ENCODE measurements at places on chromosomes 4 and X.

- DNase-seq = no peak
These were observed 208.7 kb downstream of the ADGRL3 start for GRCh38 chr4:61408861-61409260.

DNA sequence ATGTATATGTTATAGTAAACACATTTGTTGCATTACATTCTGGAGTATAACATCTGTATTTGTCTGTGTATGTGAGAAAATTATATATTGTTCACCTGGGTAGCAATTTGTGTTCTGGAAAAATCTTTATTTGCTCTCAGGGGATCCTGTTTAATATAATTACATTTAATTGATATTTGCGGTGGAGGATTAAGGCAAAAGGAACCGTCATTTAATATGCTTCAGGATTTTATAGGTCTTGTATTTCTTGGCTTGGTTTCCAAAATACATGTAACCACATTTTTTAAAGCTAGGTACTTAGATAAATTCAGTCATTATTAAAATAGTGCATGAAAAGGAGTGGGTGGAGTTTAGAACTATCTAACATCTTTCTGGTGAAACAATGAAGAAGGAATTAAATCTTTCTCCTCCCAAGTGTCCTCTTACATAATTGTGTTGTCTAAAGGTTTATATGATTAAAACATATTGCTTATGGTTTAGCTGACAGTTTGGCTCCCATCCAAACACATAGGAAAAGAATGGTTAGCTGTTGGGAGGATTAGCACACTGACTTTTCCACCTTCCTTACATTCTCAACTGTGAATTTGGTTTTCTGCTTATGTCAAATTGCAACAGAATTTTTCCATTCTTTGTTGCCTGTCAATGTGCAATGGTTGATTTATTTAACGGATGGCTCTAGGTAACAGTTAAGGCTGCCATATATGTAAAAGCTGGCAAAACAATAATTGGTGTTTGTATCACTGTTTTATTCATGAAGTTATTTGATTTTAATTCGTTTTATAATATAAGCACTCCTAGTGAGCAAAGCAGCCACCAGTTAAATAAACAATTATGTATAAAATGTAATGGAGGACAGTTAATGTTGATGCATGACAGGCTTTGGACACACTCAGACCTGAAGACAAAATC is 250.8 kb upstream of the SFRP2 start:
- no peak for DNase-seq

GRCh38 chr4:8770518-8771257 is 101.0 kb downstream of the HMX1 start:
- DNase-seq = no peak

DNA sequence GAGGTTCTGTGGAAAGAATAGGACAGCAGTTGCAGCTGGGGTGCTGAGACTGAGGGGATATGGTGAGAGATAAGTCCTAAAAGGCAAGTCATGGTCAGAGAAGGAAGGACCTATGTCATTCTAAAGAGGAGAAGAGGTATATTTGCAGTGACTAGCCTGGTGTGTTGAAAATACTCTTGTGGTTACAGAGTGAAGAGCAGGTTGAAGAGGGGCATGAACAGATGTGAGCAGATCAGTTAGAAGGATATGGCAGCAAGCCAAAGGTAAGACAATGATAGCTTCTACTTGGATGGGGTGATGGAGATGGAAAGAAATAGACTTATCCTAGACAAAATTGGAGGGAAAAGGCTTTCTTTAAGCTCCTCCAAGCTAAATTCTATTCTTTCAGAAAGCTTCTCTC is 469.8 kb upstream of the CPEB2 start:
- DNase-seq = no peak

DNA sequence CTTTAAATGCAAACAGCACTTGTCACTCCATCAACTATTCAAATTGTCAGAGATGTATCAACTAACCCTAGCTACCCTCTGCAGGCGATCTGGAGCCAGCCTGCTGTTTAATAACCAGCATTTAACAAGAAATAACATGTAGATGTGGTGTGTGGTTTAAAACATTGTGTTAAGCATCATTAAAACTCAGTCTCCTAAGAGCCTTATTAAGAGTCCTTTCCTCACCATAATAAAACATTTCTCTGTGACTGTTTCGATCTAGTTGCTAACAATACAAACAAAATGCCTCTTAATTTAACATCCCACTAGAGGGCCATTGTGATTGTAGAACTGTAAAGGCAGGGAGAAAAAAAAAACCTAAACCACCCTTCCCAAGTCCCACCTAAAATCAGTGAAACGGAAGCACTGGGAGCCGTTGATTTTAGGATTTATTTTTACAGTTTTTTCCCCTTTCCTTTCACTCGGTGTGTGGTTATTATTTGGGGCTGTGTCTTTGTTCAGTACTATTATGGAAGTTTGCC is 708.6 kb downstream of the C4orf33 start:
- DNase-seq = no peak

GRCh38 chr4:92254767-92255442 is 48.9 kb upstream of the GRID2 start:
- no peak for DNase-seq

GRCh38 chr4:105712766-105713165 is 4.2 kb downstream of the GSTCD start:
- DNase-seq = no peak

GRCh38 chrX:118536687-118537461 is 41.3 kb downstream of the DOCK11 start:
- peak; percentile 45 for DNase-seq

GRCh38 chr4:23438764-23439163 is 451.1 kb downstream of the PPARGC1A start:
- no peak for DNase-seq

DNA sequence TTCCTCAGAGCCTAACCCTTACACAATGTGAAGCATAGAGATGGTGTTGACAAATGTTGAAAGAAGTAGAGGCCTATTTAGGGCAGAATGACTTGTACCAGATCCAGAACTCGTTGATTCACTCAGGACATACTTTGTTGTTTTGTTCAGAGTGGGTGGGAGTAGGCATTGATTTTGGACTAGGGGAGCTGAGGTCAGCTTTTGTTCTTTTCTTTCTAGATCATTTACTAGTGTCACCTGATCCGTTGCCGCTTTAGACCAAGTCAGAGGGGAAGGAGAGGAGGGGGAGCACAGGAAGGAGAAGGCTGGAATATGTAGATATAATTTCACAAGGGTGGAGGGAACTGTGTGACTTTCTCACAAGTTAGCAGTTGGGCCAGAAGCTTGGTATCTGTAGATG is 282.4 kb upstream of the GPC4 start:
- DNase-seq = no peak

DNA sequence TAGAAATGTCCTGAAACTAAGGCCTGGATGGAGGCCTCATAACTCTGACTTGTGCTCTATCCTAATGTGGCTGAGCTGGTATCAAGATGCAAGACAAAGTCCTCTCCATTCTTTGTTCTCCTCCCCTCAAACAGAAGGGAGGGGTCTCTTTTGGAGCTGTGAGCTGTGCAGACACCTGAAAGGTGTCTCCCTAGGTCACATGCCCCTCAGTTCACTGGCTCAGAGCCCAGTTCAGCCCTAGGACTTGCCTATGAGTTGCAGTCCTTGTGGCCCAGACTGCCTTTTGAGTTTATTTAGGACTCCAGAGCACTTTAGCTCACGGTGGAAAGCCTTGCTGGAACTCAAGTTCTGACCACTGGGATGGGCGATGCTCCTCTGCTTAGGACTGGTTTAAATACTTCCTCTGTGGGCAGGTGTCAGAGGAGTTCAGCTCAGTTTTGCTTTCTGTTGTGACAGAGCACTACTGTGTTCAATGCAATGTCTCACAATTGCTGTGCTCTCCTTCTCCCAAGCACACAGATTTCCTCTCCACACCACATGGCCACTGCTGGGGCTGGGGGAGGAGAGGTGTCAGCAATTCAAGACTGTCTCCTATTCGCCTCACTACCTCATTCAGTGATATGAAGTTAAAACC is 84.8 kb upstream of the ZNF827 start:
- DNase-seq = no peak

- no peak for DNase-seq
These were observed 30.0 kb downstream of the AFAP1 start for GRCh38 chr4:7909463-7910262.

- DNase-seq = no peak
These were observed 150.9 kb upstream of the ANK2 start for GRCh38 chr4:112898357-112899141.

DNA sequence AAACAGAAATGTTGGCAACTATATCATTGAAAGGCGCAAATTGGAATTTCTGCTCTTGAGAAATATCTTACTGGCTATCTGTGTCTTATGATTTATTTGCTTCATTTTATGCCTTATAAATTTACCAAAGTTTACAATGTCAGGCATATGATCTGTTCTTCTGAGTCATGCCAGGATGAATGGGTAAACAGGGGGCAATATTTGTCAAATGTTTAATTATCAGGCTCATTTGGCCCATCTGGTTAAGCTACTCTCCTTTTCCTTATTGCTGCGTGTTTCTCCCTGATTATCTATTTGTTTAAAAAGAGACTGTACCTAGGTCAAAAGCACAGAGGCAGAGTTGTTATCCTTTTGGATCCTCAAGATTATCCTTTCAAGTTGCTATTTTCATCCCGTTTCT is 903.8 kb upstream of the PCDH10 start:
- DNase-seq = no peak

DNA sequence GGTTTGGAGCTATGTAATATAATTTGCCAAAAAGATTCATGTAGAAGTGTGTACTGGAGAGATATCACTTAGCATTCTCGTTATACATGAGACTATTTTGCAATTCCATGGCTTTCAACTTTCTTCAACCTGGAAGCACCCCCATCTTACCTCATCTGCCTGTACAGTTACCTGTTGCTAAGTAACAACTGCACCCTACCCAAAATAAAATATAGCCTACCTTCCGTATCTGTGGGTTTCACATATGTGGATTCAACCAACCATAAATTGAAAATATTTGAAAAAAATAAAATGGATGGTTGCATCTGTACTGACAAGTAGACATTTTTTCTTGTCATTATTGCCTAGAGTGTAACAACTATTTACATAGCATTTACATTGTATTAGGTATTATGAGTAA is 278.3 kb downstream of the PPP1R2C start:
- no peak for DNase-seq

GRCh38 chr4:74219240-74219639 is 61.3 kb downstream of the MTHFD2L start:
- no peak for DNase-seq

DNA sequence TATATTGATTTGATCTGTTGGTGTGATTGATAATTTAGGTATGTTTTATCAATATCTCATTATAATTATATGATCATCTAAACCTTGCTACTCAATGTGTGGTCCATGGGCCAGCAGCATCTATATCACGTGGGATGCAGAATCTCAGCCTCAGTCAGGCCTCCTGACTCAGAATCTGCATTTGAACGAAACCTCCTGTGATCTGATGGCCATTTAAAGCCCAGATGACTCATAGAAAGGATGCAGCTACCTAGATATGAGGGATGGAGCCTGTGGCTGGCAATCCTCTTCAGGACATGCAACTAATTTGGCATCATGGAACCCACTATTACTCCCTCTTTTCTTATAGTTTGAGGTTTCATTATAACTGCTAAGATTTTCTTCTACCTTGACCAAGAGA is 11.3 kb upstream of the CHRNA9 start:
- no peak for DNase-seq

GRCh38 chrX:9416562-9417348 is 48.1 kb upstream of the TBL1X start:
- no peak for DNase-seq

DNA sequence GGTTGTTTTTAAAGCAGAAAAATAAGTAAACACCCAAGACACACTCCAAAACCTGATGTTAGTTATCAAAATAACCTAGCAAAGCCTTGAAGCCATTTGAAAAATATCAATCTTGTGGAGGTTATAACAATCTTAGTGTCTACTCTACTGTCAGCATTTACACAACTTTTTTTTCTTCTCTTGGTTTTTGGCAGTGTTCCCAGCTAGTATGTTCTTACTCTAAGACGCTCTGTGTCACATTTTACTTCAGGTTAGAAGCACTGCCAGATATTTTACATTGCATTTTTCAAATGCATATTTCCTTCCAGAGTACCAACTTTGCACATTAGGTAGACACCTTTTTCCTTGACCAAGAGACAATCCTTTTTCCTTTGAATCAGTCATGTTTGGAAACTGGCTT is 114.0 kb upstream of the INPP4B start:
- DNase-seq = no peak

GRCh38 chr4:59664771-59665170 is 1535.4 kb upstream of the ADGRL3 start:
- no peak for DNase-seq

GRCh38 chrX:140087875-140088274 is 122.6 kb upstream of the CXorf66 start:
- no peak for DNase-seq

DNA sequence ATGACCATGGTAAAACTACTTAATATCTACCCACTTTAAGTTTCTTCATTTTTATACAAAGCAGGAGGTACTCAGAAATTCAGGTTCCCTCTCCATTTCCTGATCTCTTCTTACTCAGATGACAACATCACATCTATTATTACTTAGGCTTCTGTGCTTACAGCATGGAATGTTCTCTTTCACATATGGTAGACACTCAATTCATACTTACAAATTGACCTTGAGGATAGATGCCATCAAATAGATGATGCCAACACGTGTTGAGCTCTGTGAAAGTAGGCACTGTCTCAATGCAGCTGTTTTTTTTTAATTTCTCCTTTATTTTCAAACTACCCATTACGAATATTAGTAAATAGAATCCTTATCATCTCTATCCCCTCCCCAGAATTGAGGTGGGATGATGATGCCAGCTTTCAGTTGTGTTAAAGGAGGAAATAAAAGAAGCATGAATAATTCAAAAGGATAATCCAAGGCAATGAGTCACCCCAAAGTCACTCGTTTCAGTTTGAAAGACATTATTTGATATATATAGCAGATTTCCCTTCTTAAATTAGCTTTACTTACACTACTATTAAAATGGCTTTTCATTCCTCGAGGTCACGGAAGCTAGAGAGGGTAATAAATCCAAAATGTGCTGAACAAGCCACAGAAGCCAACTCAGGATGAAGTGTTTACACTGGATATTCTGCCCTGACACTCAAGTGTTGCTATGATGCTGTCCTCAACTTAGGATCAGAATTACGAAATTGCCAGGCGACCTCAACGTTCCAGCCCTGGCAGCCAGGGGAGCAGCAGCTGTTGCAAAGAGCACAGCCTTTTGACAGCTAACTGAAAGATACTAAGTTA is 124.2 kb upstream of the EOLA2 start:
- no peak for DNase-seq

DNA sequence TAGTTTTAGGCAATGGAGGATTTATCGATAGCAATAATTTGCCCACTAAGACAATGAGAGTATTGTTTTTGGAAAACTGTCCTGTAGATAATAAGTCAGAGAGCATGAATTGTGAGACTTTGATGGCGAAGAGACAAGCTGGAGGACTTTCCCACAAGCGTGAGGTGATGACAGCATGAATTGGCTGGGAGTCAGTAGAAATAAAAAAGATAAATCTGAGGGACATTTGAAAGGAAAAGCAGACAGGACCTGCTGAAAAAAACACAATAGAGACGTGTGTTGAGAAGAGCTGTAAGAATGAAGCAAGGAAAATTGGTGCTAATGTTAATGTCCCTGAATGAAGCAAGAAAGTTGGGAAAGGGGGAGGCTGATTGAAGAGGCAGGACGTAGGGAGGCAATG is 233.5 kb downstream of the DCTD start:
- no peak for DNase-seq

- no peak for DNase-seq
These were observed 21.5 kb downstream of the AMOT start for GRCh38 chrX:112819008-112819640.

Measured in central memory CD4-positive, alpha-beta T cell (primary cell).